ENCODE measurements at places on chromosomes 12 and 14.

DNA sequence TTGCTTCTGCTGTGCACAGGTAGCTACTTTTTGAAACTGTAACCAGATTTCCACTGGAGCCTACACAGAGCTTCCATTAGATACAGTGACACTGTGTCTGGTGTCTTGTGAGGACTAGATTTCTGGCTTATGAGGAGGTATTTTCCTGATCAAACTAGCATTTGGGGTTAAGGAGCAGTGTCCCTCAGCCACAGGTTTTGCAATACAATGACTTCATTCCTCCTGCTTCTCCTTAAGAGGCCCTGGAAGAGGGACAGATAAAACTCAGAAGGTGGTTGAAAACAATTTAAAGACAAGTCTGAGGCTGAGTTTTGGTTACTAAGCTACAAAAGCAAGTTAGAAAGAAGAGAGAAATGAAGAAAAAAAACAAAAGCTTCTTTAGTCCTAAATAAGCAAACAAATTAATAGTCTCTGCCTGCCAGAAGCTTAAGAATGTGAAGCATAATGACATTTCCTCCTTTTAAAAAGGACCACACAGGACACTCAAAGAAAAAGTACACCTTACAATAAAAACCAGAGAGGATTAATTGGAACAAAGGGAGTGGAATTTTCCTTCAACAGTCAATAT lies 53.0 kb downstream of the PKP2 start:
- H3K4me3 ChIP-seq, result no peak overlapping the region
- H3K27ac ChIP-seq, result no peak overlapping the region
- no peaks in the 10 kb centered on the region for H3K36me3 ChIP-seq
- no peaks in the 10 kb centered on the region for H3K27me3 ChIP-seq

GRCh38 chr12:89674326-89674942 lies 34.2 kb downstream of the ATP2B1 start:
- no peaks in the 10 kb centered on the region for H3K27me3 ChIP-seq
- no peak overlapping the region for H3K4me3 ChIP-seq
- no peak overlapping the region for H3K27ac ChIP-seq
- no peak for DNase-seq
- no peaks in the 10 kb centered on the region for H3K4me1 ChIP-seq

DNA sequence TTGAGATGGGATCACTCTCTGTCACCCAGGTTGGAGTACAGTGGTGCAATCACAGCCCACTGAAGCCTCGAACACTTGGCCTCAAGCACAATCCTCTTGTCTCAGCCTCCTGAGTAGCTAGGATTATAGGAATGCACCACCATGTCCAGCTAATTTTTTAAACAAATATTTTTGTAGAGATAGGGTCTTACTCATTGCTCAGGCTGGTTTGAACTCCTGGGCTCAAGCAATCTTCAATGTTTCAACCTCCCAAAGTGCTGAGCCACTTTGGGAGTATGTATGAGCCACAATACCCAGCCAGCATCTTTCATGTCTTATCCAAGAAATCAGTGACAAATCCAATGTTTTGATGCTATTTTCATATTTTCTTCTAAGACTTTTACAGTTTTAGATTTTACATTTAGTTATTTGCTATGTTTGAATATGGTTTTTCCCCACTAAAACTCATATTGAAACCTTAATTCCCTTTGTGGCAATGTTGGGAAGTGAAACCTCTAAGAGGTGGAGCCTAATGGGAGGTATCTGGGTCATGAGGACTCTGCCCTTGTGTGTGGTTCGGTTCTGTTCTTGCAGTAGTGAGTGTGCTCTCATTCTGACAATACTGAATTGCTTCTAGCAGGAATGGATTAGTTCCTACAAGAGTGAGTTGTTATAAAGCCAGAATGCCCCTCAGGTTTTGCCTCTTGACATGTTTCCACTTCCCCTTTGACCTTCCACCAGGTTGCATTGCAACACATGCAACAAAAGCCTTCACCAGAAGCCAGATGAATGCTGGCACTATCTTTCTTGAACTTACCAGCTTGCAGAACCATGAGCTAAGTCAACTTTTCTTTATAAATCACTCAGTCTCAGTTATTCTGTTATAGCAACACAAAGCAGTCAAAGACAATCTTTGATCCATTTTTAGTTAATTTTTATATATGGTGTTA lies 80.8 kb upstream of the AMIGO2 start:
- H3K4me3 ChIP-seq, result no peak overlapping the region
- no peak overlapping the region for H3K27ac ChIP-seq
- H3K4me1 ChIP-seq, result peaks cover 7% of the 10 kb centered on the region

DNA sequence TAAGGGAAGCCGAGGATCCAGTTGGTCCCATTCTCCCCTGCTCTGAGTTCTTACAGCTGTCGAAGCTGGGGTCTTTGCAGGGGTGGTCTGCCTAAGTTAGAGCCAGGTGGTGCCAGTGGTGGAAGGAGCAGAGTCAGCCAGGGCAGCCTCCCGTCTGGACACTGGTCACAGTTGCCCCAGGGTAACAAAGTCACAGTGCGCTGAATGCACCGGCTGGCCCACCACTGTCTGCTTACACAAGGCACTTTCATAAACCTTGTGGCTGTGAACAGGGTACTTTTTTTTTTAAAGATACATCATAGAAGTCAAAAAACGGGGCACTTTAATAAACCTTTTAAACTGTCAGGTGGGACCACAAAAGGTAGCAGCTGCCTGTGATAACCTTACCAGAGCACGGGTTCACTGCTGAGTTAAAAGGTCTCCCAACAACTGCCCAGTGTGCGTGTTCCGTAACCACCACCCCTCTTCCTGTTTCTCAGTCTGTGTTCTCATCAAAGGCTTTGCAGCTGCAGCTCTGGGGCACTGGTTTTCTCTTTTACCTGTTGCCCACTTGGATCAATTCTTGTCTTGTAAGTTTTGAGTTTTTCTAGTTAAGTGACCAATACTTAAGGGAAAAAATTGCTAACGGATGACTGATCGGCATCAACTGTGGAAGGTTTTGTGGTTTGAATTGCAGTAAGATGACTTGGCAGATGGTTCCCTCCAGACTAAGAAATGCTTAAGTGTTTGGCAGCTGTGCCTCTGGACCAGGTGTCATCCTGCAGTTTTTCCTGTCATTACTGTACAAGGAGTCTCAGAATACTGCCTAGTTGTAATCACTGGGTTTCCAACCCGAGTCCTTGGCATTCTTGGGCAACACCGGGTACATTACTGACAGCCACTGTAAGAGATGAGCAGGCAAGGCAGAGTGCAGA lies 55.9 kb downstream of the DYNC1H1 start:
- H3K27me3 ChIP-seq, result no peaks in the 10 kb centered on the region
- H3K27ac ChIP-seq, result no peak overlapping the region
- no peaks in the 10 kb centered on the region for H3K4me1 ChIP-seq

GRCh38 chr14:91253795-91254323 lies 9.4 kb upstream of the GPR68 start:
- peaks cover 52% of the 10 kb centered on the region for H3K4me1 ChIP-seq
- H3K27ac ChIP-seq, result peak overlapping the region; percentile 58
- DNase-seq, result no peak

GRCh38 chr14:90503582-90503981 lies 106.8 kb downstream of the CALM1 start:
- H3K4me3 ChIP-seq, result no peak overlapping the region
- DNase-seq, result peak; percentile 57
- no peaks in the 10 kb centered on the region for H3K4me1 ChIP-seq
- H3K27me3 ChIP-seq, result no peaks in the 10 kb centered on the region

DNA sequence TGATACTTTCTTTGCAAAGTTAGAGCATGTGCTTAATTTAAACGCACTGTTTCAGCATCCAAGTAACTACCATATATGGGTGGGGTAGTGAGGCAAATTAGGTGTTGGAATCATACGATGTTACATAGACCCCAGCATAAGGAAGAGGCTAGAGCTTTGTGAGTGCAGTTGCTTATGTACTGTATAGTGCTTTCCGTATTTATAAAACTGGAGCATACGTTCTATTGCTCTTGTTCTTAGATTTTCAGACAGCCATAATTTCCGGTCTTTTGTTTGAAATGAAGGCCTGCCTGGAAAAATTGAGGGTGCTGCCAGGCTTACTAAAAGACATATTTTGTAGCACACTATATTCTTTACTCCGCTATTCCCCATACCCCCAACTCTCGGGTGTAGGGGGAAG lies 335.7 kb downstream of the FOXG1 start:
- no peak overlapping the region for H3K4me3 ChIP-seq
- H3K4me1 ChIP-seq, result no peaks in the 10 kb centered on the region
- no peaks in the 10 kb centered on the region for H3K36me3 ChIP-seq
- H3K27me3 ChIP-seq, result no peaks in the 10 kb centered on the region

DNA sequence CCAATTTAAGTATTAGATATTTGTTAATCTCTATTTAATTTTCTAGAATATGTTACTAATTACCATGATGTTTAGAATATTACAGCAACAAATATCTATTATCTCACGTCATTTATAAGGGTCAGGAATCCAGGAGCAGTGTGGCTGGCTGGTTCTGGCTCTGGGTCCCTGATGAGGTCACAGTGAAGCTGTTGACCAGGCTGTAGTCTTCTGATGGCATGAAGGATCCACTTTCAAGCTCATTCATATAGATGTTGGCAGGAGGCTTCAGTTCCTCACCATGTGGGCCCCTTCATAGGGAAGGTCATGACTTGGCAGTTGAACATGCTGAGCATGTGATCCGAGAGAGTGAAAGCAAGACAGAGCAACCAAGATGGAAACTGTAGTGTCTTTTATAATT lies 375.6 kb downstream of the ATP23 start:
- no peaks in the 10 kb centered on the region for H3K36me3 ChIP-seq
- no peak for DNase-seq
- H3K4me3 ChIP-seq, result no peak overlapping the region
- H3K27ac ChIP-seq, result no peak overlapping the region
- no peaks in the 10 kb centered on the region for H3K4me1 ChIP-seq

All from upper lobe of right lung (tissue), 1 donor.